ENCODE measurements at places on chromosomes 5 and 9.
A peak's percentile ranks its signal among the peaks of the same experiment; 100 is the strongest.

DNA sequence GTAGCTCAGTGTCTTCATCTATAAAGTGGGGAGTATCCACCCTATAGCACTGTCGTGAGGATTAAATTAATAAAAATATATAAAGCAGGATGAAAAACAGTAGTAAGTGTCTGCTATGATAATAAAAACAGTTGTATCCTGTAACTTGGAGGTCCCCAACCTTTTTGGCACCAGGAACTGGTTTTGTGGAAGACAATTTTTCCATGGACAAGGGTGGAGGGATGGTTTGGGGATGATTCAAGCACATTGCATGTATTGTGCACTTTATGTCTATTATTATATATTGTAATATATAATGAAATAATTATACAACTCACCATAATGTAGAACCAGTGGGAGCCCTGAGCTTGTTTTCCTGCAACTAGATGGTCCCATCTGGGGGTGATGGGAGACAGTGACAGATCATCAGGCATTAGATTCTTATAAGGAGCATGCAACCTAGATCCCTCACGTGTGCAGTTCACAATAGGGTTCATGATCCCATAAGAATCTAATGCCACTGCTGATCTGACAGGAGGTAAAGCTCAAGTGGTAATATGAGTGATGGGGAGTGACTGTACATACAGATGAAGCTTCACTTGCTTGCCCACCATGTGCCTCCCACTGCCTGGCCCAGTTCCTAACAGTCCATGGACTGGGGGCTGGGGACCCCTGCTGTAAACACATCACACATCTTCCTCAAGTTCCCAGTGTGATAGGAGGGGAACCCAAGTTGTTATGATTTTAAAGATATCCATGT lies 177.4 kb upstream of the DAPK1 start:
- no peak for DNase-seq

- DNase-seq, result no peak
These were observed 283.9 kb upstream of the RFX3 start for GRCh38 chr9:3809724-3810123.

GRCh38 chr5:139882961-139883539 lies 87.4 kb downstream of the PSD2 start:
- no peak for DNase-seq

GRCh38 chr5:111830333-111830732 lies 73.3 kb upstream of the NREP start:
- no peak for DNase-seq

DNA sequence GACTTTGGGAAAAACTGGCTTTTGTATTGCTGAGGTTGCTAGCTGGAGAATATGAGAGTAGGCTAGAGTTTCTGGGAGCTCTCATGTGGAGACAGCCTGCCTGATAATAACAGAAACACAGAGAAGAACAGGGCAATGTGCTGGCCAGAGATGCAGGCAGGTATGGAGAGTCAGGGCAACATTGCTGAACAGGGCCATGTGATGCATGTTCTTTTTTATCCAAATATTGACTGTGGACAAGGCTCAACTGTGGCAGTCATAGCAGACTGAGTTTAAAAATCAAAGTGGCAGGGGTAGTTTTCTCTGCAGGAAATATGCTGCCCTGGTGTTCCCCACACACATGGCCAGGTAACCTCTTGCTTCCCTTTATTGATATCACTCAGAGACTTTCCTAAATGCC lies 381.1 kb downstream of the RASEF start:
- no peak for DNase-seq

- DNase-seq, result no peak
These were observed 52.2 kb upstream of the UBTD2 start for GRCh38 chr5:172335721-172336120.

DNA sequence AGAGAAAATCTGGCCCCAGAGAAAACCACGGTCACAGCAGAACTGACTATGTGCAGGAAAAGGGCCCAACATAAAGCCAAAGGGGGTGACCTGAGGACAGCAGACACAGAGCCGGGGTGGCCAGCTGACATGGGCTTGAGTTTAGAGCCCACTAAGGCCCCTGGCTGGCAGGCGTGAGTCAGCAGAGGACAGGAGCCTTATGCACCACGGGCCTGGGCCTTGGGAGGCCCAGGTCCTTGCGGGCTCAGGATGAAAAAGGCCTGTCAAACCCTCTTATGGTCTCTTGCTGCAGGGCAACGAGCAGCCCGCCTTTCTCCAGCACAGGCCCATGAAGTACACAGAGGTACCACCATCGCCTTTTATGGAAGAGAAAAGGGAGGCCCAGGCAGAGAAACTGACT lies 19.7 kb downstream of the STK10 start:
- DNase-seq, result no peak

DNA sequence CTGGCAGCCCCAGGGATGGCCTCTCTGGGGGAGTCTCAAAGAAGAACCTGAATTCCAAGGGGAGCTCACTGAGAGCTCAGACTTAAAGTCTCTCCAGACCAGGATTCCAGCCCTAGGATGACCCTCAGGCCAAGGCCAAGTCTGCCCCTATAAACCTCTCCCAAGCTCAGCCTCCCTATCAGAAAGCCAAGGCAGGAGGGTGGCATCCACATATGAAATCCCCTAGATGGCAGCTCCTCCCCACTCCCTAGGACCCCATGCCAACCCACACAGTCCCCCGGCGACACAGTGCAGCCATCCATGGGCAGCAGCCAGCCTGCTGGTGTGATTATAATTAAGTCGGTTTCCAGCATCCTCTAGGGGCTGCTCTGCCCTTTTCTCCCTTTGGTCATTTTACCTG lies 269.9 kb downstream of the CDK5RAP2 start:
- DNase-seq, result no peak

GRCh38 chr9:104073098-104073769 lies 20.9 kb upstream of the SMC2 start:
- DNase-seq, result no peak

- DNase-seq, result no peak
These were observed 25.9 kb upstream of the ZFAND5 start for GRCh38 chr9:72390907-72391306.

GRCh38 chr9:134855231-134855899 lies 25.2 kb upstream of the FCN2 start:
- DNase-seq, result no peak

GRCh38 chr9:103037508-103038477 lies 42.7 kb downstream of the CYLC2 start:
- DNase-seq, result no peak

GRCh38 chr9:90100014-90100413 lies 495.2 kb downstream of the GADD45G start:
- no peak for DNase-seq

- no peak for DNase-seq
These were observed 23.9 kb upstream of the PPP1R2B start for GRCh38 chr5:156826150-156826549.

DNA sequence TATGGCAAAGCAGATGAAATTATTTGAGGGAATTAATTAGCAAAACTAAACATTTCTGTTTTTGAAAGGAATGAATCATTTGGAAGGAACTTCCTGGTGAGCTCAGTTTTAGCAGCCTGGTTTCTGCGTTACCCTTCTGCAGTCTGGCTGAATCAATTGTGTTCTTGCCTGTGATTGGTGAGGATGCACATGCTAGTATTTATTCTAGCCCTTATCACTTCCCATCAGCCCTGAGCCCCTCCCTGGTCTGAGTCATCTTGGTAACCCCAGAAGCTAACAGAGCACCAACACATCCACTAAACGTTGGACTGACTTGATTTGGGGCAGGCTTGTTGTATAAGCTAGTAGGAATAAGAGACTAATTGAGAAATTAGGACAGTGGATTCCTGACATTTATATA lies 6.6 kb downstream of the TJP2 start:
- DNase-seq, result no peak

DNA sequence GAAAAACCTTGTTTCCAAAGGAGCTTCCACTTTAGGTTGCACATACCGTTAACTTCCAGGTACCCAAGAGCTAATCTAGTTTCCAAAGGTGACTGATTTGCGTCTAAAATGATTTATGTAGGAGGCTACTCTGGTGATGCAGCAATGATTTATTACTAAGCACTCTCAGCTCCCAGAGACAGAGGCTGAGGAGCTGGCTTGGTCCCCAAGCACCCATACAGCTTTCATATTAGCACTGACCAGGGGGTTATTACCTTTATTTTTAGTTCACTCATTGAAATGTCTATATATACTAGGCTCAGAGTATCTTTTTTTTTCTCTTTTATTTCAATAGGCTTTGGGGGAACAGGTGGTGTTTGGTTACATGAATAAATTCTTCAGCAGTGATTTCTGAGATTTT lies 91.2 kb upstream of the EQTN start:
- DNase-seq, result no peak

- no peak for DNase-seq
These were observed 14.0 kb downstream of the PRKAA1 start for GRCh38 chr5:40784027-40784653.

- no peak for DNase-seq
These were observed 52.5 kb downstream of the EFNA5 start for GRCh38 chr5:107618242-107618641.

- no peak for DNase-seq
These were observed 26.6 kb downstream of the PTPDC1 start for GRCh38 chr9:94110821-94111252.

- no peak for DNase-seq
These were observed 100.4 kb downstream of the SGCD start for GRCh38 chr5:156427315-156427714.

DNA sequence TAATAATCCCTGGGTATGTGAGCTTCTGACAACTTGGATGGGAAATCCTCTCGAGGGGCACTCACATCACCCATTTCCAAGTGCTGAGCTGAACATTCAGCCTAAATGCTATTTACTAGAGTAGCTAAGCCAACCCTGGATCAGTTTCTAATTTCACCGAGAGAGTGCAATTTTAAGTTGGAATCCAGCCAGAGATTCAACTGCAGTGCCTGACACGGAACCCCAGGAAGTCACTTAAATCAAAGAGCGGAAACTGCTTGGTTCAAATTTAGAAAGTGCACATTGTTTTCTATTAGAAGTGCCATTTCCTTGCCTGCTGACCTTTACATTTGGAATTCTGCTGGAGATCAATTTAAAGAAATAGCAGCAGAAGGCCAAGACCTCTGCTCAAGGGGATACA lies 8.8 kb downstream of the SPRY4 start:
- peak; percentile 61 for DNase-seq

GRCh38 chr9:114706711-114707110 lies 24.7 kb upstream of the TEX48 start:
- no peak for DNase-seq

- DNase-seq, result no peak
These were observed 13.7 kb downstream of the DOCK2 start for GRCh38 chr5:169650701-169651331.

DNA sequence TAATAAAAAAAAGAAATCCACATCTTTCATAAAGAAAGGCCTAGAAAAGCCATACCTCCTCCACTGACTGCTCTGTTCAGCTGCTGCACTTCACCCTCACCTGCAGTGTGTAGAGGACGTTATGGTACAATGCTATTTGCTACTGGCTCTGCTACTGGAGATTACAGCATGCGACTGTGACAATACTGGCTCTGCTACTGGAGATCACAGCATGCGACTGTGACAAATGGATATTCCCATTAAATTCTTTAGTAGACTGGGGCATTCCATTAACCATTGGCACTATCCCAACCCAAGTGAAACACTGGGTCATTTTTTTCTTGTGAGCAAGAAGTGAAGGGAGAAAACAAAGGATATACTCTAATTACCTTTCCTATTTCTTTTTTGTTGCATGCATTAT lies 1063.5 kb upstream of the DMAC1 start:
- DNase-seq, result no peak

GRCh38 chr5:80037366-80037765 lies 2.2 kb downstream of the THBS4 start:
- no peak for DNase-seq

DNA sequence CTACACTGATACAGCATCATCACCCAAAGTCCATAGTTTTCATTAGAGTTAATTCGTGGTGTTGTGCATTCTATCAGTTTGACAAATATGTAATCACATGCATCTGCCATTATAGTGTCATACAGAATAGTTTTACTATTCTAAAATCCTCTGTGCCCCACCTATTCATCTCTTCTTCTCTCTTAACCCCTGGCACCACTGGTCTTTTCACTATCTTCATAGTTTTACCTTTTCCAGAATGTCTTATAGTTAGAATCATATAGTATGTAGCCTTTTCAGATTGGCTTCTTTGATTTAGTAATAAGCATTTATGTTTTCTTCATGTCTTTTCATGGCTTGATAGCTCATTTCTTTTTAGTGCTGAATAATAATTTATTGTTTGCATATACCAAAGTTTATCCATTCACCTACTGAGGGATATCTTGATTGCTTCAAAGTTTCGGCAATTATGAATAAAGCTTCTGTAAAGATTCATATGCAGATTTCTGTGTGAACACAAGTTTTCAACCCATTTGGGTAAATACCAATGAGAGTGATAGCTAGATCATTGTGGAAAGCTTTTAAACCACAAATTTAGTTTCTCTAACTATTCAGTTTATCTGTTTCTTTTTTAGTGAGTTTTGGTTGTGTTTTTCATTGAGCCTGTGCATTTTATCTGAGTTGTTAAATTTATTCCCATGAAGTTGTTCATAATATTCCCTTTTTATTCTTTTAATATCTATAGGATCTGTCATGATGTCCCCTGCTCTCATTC lies 84.9 kb downstream of the RALGPS1 start:
- DNase-seq, result no peak

GRCh38 chr9:83405759-83406158 lies 132.4 kb downstream of the FRMD3 start:
- DNase-seq, result peak; percentile 97

DNA sequence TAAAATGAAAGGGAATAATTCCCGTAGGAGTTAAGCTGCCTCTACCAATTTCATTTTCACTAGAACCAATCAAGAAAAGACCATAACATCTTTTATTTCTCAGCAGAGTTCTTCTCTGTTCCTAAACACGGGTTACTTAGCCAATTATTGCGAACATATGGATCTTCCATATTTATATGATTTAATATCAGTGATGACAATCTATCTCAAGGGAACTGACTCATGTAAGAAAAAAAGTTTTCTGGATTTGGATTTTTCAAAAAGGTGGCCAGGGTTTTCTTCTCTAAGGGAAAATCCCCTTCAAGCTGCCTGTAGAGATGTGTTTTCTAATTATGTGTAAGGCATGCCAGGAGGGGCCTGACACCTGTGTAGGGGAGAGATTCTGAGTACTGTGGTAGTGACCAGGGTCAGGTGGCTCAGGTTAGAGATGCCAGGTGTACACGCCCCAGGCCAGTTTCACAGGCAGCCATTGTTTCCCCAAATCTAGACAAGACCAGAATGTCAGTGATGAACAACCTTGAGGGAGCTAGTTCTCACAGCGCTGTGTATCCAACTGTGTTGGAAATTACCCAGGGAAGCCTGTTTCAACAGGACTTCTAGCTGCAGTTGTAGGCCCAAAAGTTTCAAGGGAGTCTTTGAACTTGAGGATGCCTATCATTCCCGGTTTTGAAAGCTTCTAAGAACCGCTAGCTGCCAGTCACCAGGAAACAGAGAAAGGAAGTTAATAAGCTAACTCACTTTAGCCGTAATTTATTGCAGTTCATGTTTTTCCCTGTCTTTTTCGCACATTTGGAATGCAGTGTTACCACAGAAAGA lies 572.5 kb upstream of the RGMB start:
- no peak for DNase-seq

- DNase-seq, result no peak
These were observed 79.0 kb upstream of the DAP start for GRCh38 chr5:10839916-10840599.

- no peak for DNase-seq
These were observed 1211.1 kb upstream of the CDH18 start for GRCh38 chr5:21199087-21199486.
